ENCODE measurements at places on chromosomes 11 and 22.

- no peak for DNase-seq
Observed at GRCh38 chr11:121665206-121665838, 212.6 kb upstream of the SORL1-AS1 start.

DNA sequence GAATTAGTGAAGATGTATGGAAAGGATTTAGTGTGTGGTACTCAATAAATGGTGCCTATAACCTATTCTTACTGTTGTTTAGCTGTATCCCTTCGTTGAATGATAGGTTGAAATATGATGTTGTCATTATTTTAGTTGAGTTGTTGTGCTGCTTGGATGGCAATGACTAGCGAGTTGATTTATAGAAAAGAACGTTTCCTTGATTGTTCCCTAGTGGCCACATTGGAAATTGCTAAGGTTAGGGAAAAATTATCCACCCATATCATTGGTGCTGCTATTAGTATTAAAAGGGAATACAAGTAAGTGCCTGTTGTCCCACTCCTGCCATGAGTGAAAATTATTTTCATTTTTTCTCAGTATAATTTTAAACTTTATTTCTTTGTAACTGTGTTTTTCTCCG, 14.5 kb downstream of the EMSY start:
- DNase-seq = no peak

GRCh38 chr11:57290288-57290687, 34.5 kb downstream of the TNKS1BP1 start:
- no peak for DNase-seq

GRCh38 chr11:129380413-129380812, 4.8 kb downstream of the BARX2 start:
- DNase-seq = no peak

DNA sequence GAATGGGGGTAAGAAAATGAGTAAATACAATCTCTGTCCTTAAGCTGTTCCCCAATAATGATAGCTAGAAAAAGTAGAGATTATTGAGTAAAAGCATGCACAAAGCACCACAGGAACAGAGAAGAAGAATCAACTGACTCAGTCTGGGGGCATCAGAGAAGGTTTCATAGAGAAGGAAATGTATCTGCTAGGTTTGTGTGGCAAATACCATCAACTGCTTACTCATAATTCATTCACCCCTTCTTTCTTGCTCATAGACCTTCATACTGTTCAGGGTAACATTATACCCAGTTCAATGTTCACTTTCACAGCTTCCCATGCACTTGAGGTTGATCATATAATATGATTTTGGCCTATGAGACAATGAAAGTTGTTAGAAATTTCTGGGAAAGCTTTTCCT, 85.2 kb upstream of the SCUBE2 start:
- DNase-seq = no peak

GRCh38 chr11:8327761-8328192, 64.1 kb upstream of the LMO1 start:
- DNase-seq = no peak

DNA sequence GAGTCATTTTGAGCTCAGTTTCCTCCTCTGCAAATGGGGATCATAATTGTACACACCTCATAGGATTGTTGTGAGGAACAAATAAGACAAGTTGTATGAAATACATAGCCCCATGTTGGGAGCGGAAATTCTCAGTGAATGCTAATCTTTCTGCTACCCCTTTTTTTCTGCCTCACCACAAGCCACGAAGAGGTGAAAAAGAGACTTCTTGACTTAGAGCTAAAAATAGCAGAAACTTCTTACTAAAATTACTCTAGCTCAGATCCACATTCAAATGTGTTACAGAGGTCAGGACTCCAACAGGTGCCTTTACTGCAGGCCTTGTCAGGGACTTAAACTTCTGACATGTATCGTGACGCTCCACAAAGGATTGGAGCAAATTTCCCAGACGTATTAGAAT, 128.5 kb downstream of the MIAT start:
- DNase-seq = no peak

GRCh38 chr11:15539645-15540044, 424.9 kb downstream of the INSC start:
- no peak for DNase-seq

DNA sequence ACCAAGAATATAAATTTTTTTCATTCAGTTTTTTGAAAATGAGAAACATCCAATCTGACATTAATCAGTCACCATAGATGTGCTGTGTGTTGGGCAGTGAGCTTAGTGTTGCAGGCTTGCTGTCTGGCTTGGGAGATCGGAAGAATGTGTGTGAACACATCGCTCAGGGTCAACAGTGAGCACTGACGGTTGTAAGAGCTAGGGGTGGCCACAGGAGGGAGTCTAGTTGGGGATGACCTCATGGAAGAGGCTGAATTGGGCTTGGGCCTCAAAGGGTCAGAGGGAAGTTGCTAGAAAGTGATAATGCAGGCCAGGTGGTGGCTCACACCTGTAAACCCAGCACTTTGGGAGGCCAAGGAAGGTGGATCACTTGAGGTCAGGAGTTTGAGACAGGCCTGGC, 375.4 kb downstream of the DDX10 start:
- DNase-seq = no peak

DNA sequence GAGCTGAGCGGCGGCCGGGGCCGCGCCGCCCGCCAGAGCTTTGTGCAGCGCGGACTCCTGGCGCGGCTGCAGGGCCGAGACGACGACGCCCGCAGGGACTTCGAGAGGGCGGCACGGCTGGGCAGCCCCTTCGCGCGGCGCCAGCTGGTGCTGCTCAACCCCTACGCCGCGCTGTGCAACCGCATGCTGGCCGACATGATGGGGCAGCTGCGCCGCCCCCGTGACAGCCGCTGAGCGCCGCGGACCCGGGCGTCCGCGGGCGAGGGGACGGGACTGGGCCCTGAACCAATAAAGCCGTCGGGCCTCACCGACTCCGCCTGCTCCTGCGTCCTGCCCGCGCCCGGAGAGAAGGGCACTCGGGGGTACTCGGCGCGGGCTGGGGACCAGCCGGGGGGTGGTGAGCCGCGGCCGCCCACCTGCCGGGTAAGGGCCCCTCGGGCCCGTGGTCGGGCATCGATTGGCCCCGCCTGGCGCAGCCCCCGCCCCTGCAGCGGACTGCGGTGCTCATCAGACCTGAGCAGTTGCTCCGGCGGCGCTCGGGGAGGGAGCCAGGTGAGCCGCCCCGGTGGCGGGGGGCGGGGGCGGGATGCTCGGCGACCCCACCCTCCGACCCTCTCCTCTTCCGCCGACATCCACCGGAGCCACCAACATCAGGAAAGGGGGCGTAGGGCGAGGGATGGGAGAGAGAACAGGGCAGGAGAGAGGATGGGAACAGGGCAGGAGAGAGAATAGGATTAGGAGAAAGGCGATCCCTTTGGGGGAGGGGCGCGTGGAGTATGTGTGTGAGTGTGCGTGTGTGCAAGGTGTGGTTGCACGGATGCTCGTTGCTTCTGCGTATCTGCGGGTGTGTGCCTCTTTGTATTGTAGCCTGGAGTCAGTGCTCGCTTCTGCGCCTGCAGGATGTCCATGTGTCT, at the start of gene TMEM25:
TMEM25 (plus strand) TSS at position 510 of the 914 bp plus-strand sequence. CDS start 610 bp downstream, outside the sequence.
- peak; percentile 65 for DNase-seq

DNA sequence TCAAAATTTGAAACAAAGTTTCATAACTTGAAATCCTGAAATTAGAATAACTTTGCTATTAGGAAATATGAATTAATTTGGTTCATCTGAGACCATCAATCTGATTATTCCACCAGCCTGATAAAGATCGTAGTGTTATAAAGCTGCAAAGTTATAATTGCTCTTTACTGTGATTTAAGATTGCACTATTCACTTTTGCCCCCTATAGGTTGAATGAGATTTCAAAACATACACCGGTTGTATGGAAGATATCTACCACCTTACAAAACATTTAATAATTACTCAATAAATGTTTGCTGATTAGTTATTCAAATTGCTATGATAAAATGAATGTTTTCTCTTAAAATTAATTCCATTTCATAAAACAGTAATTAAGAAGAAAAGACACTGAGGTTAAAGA, 26.1 kb downstream of the APIP start:
- no peak for DNase-seq

GRCh38 chr11:125263268-125263790, 98.8 kb downstream of the PKNOX2 start:
- DNase-seq = no peak

GRCh38 chr11:46270684-46271083, 6.8 kb upstream of the CREB3L1 start:
- DNase-seq = no peak

- no peak for DNase-seq
Observed at GRCh38 chr11:68798221-68798813, 43.4 kb downstream of the CPT1A start.

DNA sequence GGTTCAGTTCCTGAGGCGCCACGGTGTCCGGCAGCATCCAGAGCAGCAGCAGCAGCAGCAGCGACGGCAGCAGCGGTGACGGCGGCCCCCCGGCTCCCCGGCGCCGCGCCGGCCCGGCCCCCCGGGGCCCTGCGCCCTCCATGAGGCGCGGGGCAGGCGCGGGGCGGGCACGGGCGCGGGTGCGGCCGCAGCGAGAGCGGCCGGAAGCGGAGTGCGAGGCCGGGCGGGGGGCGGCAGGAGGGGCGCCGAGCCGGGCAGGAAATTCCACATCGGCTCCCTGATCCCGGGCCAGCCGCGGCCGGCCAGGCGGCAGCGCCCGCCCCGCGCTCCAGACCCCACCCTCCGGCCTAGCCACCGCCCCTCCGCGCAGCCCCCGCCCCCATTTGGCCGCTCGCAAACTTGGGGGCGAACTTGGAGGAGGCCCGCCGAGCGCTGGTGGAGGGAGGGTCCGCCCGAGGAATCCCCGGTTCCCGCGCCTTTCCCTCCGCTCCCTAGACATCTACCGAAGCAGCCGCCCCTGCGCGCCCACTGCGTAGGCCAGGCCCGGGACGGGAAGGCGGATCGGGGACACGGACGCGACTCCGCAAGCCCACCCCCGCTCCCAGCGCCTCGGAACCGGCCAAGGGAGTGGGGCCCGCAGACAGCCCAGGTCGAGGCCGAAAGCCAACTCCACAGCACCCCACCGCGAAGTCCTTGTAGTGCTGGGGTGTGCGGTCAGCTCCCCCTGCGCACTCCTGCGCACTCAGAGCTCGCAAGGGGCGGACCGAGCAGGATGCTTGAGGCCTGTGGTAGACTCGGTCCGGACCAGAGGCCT, at the start of gene SCARF2:
SCARF2 (minus strand) TSS at position 213 of the 814 bp plus-strand sequence; CDS start at position 142, 71 bp downstream.
- DNase-seq = no peak

GRCh38 chr11:115806056-115806455, 301.8 kb upstream of the CADM1 start:
- no peak for DNase-seq

DNA sequence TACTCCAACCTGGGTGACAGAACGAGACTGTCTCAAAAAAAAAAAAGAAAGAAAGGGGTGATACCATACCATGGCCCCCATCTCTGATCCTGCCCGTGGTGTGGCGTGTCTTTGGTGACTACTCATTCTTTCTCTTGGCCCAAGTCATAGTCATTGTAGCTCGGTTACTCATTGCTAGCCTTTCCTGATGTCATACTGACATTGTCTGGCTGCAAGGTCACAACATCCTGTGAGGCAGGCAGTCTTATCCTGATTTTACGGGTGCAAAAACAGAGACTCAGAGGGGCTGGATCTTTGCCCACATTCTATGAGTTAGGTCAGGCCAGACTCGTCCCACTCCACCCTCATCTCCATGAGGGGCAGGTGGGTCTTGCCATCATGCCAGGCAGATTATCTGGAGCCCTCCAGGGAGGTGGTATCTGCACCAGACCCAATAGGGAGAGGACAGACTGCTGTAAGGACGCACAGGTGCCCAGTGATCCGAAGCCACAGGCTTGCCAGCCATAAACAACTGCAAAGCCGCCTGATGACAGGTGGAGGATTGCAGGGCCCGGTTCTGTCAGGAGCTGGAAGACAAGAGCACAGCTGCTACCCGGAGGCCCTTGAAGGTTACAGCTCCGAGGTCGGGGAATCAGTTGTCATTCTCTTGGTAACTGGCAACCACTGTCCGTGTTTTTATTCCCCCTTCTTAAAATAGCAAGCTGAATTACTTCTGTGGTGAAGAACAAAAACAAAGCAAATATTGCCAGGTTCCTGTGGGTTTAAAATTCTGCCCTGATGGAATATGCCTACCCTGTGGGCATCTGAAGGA, 13.8 kb downstream of the TOM1 start:
- no peak for DNase-seq

GRCh38 chr11:10809373-10810160, 841 bp upstream of the EIF4G2 start:
- DNase-seq = peak; percentile 20

DNA sequence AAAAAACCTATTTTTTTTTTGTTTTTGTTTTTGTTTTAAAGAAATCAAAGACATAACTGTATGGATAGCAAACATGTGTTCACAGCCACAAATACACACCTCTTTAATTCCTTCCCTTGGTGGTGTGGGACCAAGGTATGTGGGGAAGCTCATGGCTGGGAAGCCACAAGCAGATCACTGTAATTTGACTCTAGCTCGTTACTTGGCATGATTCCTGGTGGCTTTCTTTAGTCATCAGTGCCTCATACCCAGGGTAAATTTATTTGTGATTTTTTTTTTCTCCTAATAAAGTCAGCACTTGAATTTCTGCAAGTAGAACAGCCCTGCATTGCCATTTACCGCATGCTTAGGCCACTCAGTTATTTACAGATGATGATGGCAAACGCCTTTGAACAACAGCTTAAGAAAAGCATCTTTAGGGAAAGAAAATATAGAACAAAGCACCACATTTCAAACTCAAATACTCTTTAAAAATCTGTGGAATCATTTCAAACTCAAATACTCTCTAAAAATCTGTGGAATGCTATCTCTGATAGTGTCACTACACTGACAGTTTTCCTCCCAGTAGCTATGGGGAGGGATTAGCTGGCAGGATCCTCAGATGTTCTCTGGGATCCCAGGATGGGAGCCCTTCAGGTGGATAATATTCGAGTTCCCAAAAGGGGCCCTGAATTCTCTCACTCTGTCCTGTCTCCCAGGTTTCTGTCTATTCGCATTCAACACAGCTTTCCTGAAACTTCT, 687.2 kb downstream of the OPCML start:
- DNase-seq = no peak

DNA sequence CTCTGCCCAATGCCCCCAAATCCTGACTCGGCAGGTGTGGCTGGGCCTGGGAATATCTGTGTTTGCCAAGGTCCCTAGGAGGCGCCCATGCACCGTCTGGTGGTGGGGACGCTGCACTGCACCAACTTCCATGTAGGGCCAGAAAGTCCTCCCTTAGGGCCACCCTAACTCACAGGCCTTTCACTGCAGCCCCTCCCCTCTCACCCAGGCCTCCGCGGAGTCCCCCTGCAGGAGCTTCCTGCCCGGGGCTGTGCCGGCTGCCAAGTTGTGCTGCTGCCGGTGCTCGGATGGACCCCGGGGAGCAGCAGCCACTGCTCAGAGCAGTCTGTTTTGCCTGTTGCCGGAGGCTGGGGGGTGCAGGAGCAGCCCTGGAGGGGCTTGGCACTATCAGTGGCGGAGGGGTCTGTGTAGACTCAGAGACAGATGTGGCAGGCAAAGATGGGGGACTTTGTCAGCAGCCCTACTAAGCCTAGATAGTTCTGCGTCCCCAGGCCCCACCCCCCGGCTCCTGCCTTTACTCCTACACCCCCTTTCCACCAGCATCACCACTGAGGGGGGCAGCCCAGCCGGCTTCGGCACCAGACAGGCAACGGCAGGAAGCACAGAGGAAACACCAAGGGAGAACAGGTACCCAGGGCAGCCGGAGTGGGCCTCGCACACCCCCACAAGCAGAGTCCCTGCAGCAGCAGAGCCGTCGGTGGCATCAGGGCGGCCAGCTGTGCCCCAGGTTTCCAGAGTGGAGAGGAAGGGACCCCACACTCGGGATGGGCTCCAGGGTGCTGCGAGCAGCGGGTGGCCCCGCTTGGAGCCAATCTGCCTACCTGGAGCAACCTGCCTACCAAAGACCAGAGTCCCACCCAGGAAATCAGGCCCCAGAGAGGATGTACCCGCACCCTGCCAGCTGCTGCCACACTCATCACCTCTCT, 124.3 kb downstream of the TRIM29 start:
- DNase-seq = no peak
